Fibroblast of skin of abdomen (primary cell): ENCODE measurements at places on chromosomes 12 and 14.

DNA sequence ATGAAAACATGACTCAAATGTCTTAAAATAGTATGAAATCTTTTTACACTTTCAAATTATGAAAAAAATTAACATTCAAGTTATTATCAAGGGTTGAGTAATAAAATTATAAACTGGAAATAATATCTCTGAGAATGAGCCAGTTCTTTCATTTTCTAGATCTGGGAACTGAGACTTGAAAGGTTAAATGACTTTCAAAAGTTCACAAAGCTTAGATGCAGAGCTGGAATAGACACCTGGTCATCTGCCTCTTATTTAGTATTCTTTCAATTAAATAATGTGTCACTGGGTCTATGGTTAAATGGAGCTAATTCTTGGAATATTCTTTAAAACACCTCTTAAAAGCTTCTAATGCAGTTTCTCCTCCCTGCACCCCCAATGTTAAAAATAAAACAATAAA lies 86.6 kb downstream of the CDK17 start:
- DNase-seq: no peak

- DNase-seq: no peak
These were observed 2.0 kb downstream of the POP5 start for GRCh38 chr12:120579179-120579578.

GRCh38 chr12:110841007-110841406 lies 5.8 kb upstream of the CCDC63 start:
- DNase-seq: no peak

GRCh38 chr12:102939670-102940222 lies 17.7 kb upstream of the ASCL1 start:
- DNase-seq: no peak

DNA sequence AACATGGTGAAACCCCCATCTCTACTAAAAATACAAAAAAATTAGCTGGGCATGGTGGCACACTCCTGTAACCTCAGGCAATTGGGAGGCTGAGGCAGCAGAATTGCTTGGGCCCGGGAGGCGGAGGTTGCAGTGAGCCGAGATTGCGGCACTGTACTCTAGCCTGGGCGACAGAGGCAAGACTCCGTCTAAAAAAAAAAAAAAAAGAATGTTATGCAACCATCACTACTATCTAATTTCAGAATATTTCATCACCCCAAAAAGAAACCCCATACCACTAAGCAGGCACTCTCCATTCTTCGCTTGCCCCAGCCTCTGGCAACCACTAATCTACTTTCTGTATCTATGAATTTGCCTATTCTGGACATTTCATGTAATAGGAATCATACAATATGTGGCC lies 68.8 kb upstream of the AMN start:
- DNase-seq: no peak

GRCh38 chr12:109387425-109388166 lies 39.9 kb downstream of the MYO1H start:
- DNase-seq: peak; percentile 17

DNA sequence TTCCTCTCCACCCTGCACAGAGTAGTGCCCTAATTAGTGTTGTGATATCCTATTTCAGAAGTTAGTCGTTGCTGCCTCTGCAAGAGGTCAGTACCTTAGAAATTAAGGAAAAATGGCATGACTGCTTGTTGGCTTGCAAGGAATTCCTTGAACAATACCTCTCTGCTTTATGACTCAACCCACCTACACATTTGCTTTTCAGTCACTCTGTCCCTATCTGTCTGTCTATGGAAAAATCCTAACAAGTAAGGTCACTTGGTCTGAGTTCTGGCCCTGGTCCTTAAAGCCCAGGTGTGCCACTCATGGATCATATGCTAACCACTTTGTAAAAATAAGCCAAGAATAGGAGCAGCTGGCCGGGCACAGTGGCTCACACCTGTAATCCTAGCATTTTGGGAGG lies 116.4 kb upstream of the ATF1 start:
- DNase-seq: peak; percentile 14

DNA sequence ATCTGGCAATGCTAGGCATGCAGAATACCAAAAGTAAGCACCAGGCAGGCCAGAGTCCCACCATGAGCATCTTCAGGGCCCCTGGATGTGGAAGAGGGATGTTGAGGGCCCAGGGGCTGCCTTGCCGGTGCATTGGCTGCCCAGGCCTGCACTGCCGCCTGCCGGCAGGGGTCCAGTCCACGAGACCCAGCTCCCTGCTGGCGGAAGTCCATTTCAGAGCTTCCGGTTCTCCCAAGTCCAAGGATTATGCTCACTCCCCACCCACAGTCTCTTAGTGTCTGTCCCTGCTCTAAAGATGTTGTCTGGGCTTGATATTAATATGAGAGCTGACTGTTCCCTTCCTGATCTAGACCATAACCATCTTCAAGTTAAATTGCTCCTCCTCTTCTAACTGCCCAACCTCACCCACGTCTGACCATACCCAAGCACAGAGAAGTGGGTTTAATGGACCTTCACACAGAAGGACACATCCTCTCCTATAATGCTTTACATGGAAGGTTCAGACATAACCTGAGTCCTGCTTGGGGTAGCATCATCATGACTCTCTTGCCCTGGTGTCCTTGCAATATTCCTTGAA lies 117.4 kb downstream of the DAD1 start:
- peak; percentile 48 for DNase-seq

- DNase-seq: no peak
These were observed 308.1 kb downstream of the AACS start for GRCh38 chr12:125373375-125373774.

DNA sequence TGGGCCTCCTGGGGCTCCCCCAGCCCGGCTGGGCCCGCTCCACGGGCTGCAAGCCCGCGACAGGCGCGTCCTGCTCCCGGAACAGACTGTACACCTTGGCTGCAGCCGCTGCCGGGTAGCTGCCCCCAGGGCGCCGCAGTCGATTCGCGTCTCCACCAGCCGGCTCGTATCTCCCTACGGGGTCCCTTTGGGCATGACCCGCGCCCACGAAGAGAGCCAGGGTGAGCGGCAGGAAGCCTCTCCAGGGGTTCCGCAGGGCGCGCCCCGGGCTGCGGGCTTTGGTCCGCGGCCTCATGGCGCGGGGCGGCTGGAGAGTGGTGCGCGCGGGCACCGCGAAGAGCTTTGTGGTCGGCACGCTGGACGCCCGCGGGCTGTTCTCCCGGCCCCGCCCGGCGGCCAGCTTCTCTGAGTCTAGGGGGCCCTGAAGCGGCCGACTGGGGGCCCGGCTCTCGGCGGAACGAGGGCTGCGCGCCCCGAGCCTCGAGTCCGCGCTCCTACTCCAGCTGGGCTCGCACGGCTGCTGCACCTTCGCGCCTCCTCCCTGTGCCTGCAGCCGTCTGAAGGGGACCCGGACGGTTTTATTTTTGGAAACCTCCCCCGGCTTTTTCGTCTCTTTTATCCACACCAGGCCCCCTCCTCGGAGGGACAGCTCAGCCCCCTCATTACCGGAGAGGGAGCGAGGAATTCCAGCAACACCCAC lies at the start of gene LTBP2:
Gene LTBP2, minus strand, starts transcription at position 588 of the 700 bp plus-strand sequence. Its CDS starts 293 bp downstream, at position 295.
- DNase-seq: peak; percentile 54

- DNase-seq: no peak
These were observed 51.4 kb downstream of the WASHC3 start for GRCh38 chr12:102010265-102010994.

DNA sequence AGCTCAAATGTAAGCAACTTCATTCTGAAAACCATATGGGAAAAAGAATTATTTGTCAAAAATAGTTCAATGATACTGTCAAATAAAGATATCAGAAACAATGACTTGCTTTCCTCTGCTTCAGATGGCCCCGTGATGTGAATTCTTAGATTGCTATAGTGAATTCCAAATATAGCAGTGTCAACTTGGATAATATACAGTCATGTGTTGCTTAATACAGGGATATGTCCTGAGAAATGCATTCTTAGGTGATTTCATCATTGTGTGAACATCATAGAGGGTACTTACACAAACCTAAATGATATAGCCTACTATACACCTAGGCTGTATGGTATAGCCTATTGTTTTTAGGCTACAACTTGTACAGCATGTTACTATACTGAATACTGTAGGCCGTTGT lies 108.7 kb upstream of the MIS18BP1 start:
- DNase-seq: peak; percentile 20

DNA sequence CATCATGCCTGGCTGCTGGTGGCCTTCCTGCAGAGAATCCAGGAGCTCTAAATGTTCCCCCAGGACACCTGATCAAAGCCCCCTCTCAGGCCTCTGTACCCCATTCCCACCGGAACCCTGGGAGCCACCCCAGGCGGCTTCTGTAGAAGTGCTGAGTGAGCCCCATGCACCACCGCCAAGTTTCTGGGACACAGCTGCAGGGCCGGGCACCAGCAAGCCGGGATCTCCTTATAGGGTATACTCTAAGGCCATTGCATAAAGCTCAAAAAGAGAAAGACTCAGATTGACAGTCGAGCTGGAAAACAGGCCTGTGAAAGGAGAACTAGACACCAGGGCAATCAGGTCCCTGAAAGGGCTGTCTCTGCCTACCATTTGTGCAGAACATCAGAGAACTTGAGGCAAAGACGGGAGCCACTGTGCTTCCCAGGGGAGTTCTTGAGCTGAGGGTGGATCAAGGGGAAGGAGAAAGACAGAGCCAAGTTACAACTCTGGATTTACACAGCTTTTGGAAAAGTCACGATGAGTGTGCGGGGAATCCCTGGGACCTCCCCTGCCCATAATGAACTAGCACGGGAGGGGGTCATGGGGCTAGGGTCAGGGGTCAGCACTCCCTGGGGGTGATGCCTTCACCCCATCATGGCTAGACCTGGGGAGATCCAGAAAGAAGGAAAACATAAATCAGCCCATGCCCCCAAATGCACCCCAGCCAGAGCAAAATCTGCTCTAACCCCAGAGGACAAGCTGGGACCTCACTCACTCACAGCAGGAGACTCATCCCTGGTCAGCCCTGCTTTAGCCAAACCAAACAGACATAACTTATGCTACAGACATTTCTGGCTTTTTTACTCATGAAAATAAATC lies 51.1 kb downstream of the ITPK1 start:
- peak; percentile 66 for DNase-seq

DNA sequence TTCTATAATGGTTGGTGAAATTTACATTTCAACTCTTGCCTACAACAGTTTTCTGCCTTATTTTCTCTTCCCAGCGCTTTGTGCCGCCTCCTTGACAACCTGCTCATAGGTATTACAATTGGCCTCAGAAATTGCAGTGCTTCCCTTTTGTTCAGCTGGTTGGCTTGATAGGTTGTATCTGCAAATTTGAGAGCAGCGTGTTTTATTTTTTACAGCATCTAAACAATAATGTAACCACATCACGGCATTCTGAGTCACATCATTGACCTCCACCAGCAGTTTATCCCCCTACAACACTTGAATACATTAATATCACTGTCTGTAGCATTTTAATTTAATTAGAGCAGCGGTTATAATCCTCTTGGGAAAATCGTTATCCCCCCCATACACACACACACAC lies 99.4 kb downstream of the ETV6 start:
- no peak for DNase-seq

- no peak for DNase-seq
These were observed 137.3 kb downstream of the MSRB3 start for GRCh38 chr12:65415826-65416225.

DNA sequence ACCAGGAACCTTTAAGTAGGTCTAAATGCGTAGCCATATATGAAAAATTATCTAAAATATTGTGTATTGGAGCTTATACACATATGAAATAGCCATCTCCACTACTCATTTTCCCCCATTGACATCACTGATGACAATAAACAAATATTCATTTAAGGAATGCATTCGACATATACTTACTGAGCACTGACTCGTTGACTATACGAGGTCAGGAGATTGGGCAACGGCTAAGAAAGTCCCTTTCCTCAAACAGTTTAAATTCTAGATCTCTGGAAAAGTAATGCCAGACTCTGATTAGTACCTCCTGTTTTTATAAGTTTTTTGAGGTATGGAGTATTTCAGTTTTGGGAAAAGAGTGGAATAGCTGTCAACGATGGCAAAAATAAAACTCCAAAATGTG lies 139.4 kb upstream of the DIO2 start:
- DNase-seq: peak; percentile 2

DNA sequence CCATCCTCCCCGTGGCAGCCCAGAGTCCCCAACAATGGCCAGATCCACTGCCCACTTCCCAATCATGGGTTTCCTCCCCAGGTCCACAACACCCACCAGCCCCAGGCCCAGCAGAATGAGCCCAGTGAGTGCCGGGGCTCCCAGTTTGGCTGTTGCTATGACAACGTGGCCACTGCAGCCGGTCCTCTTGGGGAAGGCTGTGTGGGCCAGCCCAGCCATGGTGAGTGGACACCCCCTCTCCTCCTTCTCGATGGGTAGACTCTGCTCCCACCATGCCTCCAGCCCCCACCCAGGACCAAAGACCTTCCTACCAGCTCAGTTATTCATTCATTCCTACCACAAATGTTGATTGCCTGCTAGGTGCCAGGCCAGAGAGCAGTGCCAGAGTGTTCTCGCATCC lies 23.8 kb downstream of the PAPLN start:
- no peak for DNase-seq

GRCh38 chr12:92898755-92899154 lies 30.3 kb downstream of the EEA1 start:
- peak; percentile 12 for DNase-seq

- DNase-seq: peak; percentile 58
These were observed 19.0 kb downstream of the KCTD10 start for GRCh38 chr12:109458086-109458485.

- no peak for DNase-seq
These were observed 1.7 kb downstream of the C12orf76 start for GRCh38 chr12:110046451-110047187.

DNA sequence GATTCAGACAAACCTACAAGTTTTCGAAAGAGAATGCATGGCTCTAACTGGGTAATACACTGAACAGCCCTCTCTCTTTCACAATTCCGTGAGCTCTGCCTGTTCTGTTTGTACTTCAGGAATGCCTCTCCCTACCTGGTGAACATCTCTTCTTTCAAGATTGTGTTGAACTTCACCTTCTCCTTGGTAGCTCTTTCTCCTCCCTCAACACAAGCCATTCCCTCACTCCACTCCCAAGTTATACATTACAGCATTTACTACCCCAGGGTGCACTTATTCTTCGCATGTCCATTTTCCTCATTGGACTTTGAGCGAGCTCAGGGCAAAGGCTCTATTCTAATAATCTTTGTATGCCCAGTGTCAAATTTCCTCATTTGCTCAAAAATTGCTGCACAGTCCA lies 28.3 kb downstream of the NRDE2 start:
- no peak for DNase-seq
